ENCODE measurements at places on chromosomes 2 and 18.

DNA sequence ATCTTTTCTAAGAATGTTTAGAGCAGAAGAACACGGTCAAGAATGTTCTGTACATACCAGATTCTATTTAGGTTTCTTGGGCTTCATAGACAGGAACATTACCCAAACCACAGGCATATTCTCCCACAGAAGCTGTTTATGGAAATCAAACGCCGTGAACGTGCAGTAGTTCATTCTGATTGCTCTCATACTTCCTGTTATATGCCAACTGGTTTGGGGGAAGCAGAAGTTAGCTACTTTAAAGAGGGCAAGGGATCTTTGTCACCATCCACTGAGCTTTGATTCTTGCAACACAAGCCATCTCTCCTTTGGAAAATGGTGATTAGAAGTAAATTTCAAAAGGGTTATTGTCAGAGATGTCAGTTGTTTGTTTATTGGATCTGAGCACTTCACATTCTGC lies 182.2 kb upstream of the NRP2 start:
- no peak for DNase-seq

- no peak for DNase-seq
These were observed 7.2 kb downstream of the MTHFD2 start for GRCh38 chr2:74205596-74205995.

DNA sequence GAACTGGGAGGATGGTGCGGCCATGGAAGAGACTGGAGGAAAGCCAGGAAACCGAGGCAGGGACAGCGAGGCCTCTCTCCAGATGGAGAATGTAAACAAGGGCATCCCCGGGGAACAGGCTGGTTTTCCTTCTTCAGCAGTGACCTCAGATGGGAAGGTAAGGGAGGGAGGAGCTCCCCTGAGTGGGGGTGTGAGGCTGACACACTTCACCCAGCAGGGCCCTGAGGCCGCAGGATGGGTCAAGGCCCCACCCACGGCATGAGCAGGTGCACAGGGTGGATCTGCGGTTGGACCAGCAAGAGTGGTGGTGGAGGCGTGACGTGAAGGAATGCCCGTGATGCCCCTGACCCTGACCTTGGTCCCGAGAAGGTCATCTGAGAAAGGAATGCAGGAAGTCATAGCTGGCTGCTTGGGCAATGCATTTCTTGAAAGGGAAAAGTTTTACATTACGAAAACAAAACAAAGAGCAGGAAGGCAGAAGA lies 48.1 kb downstream of the ADCY3 start:
- DNase-seq, result no peak

DNA sequence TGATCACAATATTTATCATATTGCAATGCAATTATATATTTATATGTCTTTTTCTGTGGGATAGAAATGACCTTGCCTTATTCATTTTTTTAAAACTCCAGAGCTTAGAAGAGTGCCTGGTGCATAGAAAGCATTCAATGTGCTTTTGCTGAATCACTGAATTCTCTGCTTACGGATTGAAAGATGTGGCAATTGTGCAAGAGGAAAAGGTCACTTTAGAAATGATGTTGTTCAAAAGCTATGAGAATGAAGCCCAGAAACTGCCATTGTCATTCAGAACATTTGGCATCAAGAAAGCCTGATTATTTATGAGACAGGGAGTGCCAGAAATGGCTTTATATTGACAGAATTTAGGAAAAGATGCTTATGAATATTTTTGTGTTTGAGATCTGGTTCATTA lies 678.6 kb upstream of the CDH2 start:
- no peak for DNase-seq

- DNase-seq, result no peak
These were observed 599.9 kb upstream of the NXPH2 start for GRCh38 chr2:139380051-139380450.

DNA sequence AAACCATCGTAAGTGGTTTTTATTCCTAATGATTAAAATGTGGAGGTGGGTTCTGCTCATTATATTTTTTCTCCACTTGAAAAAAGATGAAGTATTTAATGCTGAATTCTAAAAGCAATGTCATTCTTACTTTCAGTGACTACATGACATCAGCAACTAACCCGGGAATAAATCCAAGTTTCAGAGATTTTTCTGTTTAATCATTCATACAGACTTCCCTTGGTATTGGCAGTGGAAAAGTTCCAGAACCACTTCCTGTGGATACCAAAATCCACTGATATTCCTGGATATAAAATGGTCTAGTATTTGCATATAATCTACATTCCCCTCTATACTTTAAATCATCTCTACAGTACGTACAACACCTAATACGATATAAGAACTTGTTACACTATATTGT lies 128.6 kb downstream of the ZNF532 start:
- DNase-seq, result no peak

- no peak for DNase-seq
These were observed 883.2 kb downstream of the SLC4A3 start for GRCh38 chr2:220510668-220511067.

GRCh38 chr2:162839419-162839818 lies 852 bp upstream of the KCNH7 start:
- DNase-seq, result no peak

DNA sequence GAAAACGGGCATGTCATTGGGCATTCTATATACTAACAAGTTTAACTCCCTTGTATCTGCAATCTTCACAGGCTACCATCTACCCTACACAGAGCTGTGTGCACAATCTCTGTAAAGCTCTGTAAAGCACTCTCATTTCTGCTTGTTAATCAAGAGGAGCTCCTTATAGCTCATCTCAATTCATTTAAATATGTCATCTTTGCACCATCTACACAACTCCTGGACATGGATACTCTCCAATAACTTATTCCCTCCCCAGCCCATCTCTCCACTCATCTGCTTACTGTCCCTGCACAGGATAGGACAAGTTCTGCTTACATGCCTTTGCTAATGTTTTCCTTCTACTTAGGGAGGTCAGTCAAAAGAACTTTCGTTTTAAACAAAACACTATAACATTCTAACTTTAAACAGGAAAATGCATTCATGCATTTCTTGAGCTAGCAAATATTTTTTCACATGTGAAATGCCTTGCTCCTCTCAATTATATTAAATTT lies 61.4 kb downstream of the DPP4 start:
- no peak for DNase-seq
